ENCODE measurements at places on chromosomes 5 and 9. TPM values are rescaled to one million over a fixed set of nuclear protein-coding genes. Genes with fewer than 3 reads are reported as not detected.

SCGB3A2 gene
- total RNA-seq: not detected

NPR3 gene
- total RNA-seq: 1.2 TPM

BHMT gene
- not detected for total RNA-seq

CDC25C gene
- total RNA-seq: 0.30 TPM

DRD1 gene
- total RNA-seq: not detected

KIF4B gene
- 0.09 TPM for total RNA-seq

PCDHB16 gene
- total RNA-seq: 0.30 TPM

CCL27 gene
- 0.59 TPM for total RNA-seq

TMEM252 gene
- not detected for total RNA-seq

FNBP1 gene
- total RNA-seq: 41.1 TPM

CSNK1A1 gene
- total RNA-seq: 556 TPM

RANBP17 gene
- total RNA-seq: 18.2 TPM

OR1J1 gene
- total RNA-seq: not detected

CARD9 gene
- 1.8 TPM for total RNA-seq

EDIL3 gene
- 182 TPM for total RNA-seq

MPDZ gene
- 100 TPM for total RNA-seq

PDZD2 gene
- total RNA-seq: under 0.01 TPM

DOK3 gene
- total RNA-seq: 8.4 TPM

PCDHB5 gene
- total RNA-seq: 1.8 TPM

AHRR gene
- 10.7 TPM for total RNA-seq

PRLR gene
- 0.89 TPM for total RNA-seq

IRX1 gene
- not detected for total RNA-seq

CARTPT gene
- total RNA-seq: not detected

CDC26 gene
- 40.7 TPM for total RNA-seq

IL9 gene
- total RNA-seq: not detected

WDR38 gene
- not detected for total RNA-seq

NOXA1 gene
- 0.18 TPM for total RNA-seq

DUSP1 gene
- 39.8 TPM for total RNA-seq

OBP2B gene
- total RNA-seq: not detected

IL5 gene
- not detected for total RNA-seq

TEX48 gene
- total RNA-seq: not detected

ACO1 gene
- total RNA-seq: 121 TPM

SMIM32 gene
- not detected for total RNA-seq

SPATA31A6 gene
- not detected for total RNA-seq

LPAR1 gene
- total RNA-seq: 82.0 TPM

N4BP3 gene
- under 0.01 TPM for total RNA-seq

UNC13B gene
- total RNA-seq: 43.7 TPM

GCNT1 gene
- 27.3 TPM for total RNA-seq

ORM1 gene
- not detected for total RNA-seq

FAM221B gene
- total RNA-seq: not detected

ESM1 gene
- 106 TPM for total RNA-seq

LARP1 gene
- 64.7 TPM for total RNA-seq

SEMA6A gene
- total RNA-seq: 0.05 TPM

GOLM1 gene
- 106 TPM for total RNA-seq

AGXT2 gene
- total RNA-seq: not detected

COL27A1 gene
- 19.4 TPM for total RNA-seq

All from smooth muscle cell of the umbilical artery (primary cell).